ENCODE measurements at places on chromosomes 13 and 19.

- no peak for DNase-seq
Measured at GRCh38 chr13:51687947-51688714, 103.9 kb downstream of the WDFY2 start.

DNA sequence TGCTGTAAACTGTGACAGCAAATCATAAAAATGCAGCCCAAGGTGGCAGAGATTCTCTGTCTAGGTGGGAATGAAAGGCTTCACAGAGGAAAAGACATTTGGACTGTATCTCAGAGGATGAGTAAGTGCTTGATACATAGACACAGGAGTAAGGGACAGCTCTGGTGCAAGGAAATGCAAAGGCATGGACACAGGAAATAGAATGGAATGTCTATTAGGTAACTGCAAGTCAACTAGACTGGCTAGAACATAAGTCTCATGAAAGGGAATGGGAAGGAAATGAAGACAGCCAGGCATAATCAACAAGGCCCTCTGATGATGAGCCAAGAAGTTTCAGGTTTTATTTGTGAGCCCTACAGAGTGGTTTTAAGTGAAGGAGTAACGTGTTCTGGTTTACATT is 321.7 kb downstream of the SUCLA2 start:
- no peak for DNase-seq

- no peak for DNase-seq
Measured at GRCh38 chr13:50322006-50322405, 306.8 kb downstream of the KCNRG start.

DNA sequence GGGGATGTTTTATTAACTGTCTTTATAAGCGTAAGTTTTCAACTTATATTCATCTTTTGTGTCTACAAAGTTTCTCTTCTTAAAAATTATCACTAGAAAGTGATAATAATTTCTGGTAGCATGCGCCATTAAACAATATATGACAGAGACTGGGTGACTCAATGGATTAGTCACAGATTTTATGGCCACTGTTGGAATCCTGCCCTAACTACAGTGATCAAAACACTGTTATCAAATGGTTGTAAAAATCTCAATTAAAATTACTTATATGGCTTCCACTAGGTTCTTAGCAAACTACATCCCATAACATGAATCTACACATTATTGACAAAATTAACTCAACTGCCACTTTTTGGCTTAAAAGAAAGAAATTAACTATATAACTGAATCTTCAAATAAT is 350.0 kb downstream of the DACH1 start:
- DNase-seq = no peak

- DNase-seq = no peak
Measured at GRCh38 chr13:33194820-33195692, 90.5 kb downstream of the STARD13 start.

- DNase-seq = no peak
Measured at GRCh38 chr19:49217382-49217781, 59.8 kb downstream of the TRPM4 start.

DNA sequence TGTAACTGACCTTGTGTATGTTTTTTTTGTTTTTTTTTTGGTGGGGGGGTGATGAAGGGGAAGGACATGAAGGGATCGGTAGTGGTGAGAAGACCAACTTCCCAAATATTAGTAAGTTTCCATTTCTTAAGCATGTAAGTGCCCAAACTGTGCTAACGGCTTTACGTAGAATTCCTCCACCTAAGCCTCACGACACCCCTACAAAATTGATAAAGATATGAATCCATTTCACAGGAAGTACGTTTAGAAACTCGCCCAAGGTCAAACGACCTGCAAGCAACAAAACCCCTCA is 649 bp downstream of the UQCRFS1 start:
- DNase-seq = no peak

GRCh38 chr13:30421093-30422053 is 920 bp upstream of the UBE2L5 start:
- peak; percentile 40 for DNase-seq

- no peak for DNase-seq
Measured at GRCh38 chr13:110635405-110636002, 20.2 kb downstream of the NAXD start.

DNA sequence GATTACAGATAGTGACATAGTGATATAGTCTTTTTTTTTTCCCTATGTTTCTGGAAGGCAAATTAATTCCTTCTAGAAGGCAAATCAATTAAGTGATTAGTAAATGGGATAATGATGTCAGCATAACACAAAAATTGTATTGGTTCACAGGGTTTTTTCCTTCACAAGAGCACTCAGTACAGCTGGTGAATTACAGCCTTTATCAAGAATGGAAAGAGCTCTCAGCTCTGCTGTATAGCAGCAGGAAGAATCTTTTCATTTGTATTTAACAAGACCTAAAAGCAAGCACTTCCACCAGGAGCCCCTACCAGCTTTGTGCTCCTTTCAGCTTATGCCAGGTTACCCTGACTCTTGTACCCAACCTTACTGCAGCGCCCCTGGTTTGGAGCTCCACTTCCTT is 90.8 kb downstream of the SERP2 start:
- DNase-seq = no peak

GRCh38 chr13:76331943-76332712 is 554.1 kb downstream of the KCTD12 start:
- no peak for DNase-seq

GRCh38 chr13:21481359-21481758 is 22.3 kb upstream of the ZDHHC20 start:
- DNase-seq = no peak

DNA sequence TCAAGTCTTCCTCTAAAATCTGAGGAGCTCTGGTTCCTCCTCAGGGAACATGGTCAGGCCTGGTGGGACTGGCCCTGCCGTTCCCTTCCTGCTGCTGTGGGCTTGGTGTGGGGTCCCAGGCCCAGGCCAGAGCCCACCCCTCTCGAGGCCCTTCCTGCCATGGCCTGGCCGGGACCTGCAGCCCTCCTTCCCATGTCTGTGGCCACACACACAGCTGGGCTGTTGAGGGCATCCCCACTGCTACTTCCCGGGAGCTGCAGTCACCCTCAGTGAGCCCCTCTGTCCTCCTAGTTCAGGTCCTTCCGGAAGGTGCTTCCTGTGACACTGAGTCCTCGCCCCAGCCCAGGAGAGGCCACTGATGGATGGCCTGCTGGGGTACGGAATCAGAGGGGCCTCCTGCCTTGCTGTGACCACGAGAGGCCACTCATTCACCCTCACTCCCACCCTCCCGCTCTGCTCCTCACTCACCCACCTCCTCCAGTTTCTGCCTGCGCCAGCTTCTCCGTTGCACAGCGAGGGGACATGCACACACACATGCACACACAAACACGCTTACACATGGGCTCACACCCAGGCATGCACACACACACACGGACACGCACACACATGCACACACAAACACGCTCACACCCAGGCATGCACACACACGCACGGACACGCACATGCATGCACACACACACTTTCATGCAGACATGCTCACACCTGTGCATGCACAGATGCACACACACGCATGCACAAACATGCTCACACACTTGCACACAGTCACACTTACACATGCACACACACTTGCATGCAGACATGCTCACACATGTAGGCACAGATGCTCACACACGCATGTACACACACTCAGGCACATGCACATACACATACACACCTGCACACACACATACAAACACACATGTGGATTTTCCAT is 7.3 kb upstream of the MCF2L start:
- no peak for DNase-seq

- DNase-seq = peak; percentile 97
Measured at GRCh38 chr19:1837625-1838105, 10.6 kb downstream of the REXO1 start.

- peak; percentile 13 for DNase-seq
Measured at GRCh38 chr19:19866611-19867248, 1.0 kb downstream of the ZNF253 start.

DNA sequence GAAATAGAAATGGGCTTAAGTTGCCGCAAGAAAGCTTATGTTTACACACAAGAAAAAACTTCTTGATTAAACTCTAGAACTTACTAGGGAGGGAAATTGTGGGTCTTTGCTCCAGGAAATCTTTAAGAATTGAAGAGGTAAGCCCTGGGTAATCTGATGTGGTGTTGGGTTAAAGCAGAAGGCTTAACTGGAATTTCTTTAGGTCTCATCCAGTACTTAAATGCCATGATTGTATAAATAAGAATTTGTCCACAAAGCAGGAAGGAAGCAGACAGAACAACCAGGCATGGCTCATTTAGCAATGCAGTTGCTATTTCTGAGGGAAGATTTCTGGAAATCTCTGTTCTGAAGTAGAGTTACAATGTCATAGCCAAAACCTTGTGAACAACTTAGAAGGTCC is 360.4 kb downstream of the KLF5 start:
- no peak for DNase-seq

DNA sequence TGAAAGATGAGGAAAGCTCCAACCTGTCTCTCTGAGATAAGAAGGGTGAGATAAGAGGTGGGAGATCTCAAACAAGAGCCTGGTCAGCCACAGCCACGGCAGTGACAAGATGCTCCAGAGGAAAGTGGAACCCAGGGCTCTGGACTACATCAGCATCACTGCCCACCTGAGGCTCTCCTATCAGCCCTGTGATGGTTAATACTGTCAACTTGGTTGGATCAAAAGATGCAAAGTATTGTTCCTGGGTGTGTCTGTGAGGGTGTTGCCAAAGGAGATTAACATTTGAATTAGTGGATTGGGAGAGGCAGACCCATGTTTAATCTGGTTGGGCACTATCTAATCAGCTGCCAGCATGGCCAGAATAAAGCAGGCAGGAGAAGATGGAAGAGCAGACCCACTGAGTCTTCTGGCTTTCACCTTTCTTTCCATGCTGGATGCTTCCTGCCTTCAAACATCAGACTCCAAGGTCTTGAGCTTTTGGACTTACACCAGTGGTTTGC is 476.6 kb upstream of the NBEA start:
- DNase-seq = no peak

DNA sequence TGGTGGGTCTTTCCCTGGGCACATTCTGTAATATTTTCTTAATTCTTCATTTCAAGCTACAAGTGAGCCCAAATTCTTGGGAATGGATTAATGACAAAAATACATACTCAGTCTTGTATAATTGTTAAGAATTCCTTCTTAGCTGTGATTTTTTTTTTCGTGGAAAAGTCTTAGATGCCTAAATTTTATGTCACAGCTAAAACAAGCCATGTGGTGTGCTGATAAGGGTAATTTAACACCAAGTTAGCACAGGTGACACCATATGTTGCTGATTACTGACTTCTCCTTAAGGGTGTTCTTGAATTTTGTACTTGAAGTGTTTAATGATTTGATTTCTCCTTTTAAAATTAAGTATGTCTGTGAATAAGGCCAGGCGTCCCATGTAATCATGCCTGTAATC is 29.3 kb downstream of the WDFY2 start:
- no peak for DNase-seq

GRCh38 chr13:59660582-59660981 is 503.1 kb downstream of the DIAPH3 start:
- no peak for DNase-seq

DNA sequence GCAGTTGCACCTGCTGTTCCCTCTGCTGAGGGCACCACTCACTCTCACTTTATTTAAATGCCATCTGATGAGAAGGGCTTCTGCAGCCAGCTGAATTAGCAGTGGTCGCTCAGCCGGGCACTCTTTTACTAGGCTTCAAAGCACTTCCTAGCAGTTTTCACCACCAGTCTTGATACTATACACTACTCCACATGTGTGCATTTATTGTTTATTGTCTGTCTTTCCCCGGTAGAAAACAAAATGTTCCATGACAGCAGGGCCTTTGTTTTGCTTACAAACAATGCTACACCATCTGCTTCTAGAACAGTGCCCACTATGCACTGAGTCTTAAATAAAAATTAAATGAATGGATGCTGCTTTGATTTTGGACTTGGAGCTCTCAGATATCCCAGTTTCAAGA is 404.9 kb downstream of the FGF14 start:
- no peak for DNase-seq

GRCh38 chr19:51097166-51097738 is 11.0 kb downstream of the CTU1 start:
- DNase-seq = peak; percentile 71

DNA sequence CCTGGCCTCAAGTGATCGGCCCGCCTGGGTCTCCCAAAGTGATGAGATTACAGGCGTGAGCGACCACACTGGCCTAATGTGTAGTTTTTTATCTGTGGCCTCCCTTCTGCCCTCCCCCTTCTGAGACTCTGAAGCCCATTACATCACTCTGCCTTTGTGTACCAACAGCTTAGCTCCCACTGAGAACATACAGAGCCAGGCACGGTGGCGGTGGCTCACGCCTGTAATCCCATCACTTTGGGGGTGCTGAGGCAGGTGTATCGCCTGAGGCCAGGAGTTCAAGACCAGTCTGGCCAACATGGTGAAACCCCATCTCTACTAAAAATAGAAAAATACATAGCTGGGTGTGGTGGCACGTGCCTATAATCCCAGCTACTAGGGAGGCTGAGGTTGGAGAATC is 12.6 kb downstream of the NCR1 start:
- DNase-seq = no peak

DNA sequence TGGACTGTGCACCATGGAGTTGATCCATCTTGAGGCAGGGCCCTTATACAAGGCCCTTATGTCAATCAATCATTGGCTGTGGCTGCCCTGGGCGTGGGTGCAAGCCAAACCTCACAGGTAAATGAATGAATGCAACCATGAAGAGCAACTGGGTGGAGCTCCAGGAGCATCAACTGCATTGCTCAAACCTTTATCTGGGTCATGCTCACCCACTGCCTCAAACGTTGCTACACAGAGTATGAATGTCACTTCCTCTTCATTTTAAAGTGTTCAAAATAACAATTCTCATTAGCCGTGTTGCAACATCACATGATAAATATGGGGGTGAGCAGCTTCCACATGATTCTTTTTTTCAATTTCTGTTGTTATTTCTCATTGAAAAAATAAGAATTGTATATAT is 6.4 kb upstream of the ZNF333 start:
- DNase-seq = no peak

GRCh38 chr13:53138376-53139036 is 109.9 kb downstream of the OLFM4 start:
- no peak for DNase-seq

- DNase-seq = no peak
Measured at GRCh38 chr19:38850976-38851621, 1.3 kb upstream of the HNRNPL start.

DNA sequence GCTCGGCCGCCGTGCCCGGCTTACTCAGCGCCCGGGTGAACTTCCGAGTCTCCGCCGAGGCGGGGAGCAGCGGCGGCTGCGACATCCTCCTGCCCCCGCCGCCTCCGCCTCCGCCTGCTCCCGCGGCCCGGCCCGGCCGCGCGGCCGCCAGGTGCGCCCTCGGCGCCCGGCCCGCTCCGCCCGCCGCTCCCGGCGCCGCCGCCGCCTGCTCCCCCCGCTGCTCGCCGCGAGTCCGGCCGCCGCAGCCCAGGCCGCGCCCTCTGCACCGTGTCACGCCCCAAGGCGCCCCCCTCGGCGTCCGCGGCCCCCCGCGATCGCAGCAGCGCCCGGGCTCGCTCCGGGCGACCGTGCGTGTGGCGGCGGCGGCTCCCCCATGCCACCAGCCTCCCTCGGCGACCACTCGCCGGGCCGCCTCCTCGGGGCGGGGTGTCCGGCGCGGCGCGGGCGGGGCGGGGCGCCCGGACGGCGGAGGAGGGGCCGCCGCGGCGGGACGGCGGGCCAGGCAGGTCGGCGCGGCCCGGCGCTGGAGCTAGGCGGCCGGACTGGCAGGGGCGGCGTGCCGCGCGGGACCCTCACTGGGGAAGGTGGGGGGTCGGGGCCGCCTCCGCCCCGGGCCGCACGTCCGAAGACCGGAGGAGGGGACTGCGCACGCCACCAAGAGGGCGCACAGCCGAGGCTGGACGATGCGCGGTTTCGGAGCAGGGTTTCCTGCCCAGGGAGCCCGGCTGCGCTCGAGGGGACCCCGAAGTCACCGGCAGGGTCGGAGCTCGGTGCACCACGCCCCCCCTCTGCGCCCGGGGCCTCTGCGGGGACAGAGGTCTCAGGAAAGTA is 108.6 kb upstream of the DOCK9 start:
- DNase-seq = peak; percentile 62

Measured in GM12891 (cell line).